ENCODE measurements at places on chromosomes 3 and 15.

DNA sequence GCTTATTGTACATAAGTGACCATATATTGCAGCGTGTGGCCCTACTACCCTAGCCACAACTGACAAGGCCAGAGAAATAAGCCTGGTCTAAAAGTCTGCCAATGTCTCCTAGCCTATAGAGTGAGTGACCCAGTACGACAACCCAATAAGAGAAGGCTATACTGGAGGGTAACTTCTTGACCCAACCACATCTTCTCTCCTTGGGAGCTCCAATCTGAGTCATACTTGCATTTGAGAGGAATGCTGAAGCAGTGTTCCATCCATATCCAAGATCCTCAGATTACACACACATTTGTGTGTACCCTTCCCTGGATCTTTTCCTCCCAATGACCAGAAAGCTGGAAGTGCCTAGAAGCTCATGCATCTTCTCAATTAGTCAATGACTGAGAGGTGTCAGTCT, 11.3 kb upstream of the STT3B start:
- DNase-seq = no peak

- no peak for DNase-seq
Observed at GRCh38 chr15:58404722-58405121, 27.1 kb upstream of the LIPC start.

DNA sequence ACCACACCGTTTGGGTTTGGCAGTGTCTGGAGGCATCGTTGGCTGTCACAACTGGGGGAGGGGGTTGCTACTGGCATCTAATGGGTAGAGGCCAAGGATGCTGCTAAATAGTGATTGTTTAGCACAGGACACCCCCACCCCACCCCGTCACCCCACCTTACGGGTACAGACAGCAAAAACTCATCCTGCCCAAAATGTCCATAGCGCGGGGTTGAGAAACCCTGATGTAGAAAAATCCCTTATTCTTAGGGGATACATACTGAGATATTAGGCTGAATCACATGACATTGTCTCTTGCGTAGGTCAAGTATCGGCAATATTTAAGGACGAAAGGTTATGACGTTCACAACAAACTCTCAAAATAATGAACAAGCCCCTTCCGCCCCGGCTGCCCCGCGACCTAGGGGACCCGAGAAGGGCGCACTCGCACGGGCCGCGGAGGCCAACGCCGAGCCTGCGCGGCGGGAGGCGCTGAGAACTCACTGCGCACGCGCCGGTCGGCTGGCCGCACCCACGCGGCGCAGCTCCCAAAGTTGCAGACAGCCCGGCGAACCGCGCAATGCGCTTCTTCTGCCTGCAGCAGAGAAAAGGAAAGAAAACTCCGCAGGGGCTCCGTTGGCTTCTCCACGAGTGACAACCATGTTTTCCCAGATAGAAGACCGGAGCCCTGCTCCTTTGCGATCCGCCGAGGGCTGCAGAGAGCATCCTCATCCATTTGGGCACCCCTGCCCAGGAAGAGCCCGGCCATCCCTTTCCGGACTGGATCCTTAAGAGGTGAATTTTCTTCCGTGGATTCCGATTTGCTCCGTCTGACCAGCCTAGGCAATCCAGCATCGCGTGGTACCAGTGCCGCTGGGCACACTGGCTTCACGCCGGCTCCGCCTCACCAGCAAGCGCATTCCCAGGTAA, 136.8 kb upstream of the CCDC54 start:
- DNase-seq = peak; percentile 76

DNA sequence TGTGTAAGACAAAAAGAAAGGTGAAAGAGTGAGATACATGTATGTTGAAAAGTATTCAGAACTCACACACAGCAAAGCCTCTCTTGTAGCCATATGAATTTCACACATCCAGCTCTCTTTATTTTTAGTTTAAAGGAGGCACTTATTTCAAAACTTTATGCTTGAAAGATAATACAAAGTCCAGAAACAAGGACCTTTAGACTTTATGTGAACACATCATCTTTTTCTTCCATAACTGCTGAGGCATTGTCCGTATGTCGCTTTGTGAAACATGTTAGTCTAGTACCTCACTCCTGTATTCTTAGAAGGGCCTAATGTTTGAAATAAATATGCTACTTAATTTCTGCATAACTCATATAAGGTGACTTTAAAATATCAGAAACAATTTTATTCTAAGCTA, 763.4 kb downstream of the GBE1 start:
- no peak for DNase-seq

- no peak for DNase-seq
Observed at GRCh38 chr3:135844386-135844785, 121.1 kb upstream of the PPP2R3A start.

DNA sequence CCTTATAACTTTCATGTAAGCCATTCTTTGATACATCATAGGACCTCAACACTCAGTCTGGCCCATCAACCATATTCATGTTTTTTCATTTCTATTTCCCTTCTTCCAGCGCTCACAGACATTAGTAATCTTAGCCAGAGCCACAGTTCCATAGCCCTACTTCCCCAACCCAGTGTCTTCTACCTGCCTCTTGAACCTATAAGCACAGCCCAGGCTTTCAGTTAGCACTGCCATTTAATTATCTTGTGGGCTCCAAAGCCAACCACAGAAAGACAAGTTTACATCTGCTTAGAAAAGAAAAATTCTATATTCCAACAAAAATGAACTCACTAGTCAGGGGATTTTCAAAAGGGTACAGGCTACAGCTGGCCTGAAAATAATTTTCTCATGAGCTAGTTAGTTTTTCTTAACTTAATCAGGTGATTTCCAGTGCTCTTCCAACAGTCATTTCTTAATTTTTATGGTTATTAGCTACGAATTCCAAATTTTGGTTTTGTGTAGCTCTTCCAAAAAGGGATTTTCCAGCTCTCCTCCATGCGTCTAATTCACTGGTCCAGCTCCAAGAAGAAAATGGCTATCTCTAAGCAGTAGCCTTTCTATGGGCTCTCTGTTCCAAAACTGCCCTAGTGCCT, 13.7 kb downstream of the CD200 start:
- no peak for DNase-seq

DNA sequence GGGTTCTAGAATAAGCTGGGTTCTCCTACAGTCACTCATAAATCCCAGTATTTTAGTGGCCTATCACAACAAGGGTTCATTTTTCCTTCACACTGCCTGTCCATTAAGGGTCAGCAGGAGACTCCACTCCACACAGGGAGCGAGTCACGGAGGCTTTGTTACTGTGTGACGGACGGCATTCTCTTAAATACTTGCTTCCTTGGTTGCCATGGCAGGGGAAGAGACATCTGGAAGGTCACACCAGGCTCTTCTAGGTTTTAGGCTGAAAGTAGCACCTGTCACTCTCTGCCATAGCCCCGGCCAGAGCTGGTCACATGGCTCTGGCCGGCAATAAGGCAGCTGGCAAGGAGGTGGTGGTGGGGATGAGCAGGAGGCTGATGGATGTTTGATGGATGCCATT, 89.4 kb upstream of the ANKRD34C start:
- DNase-seq = no peak

DNA sequence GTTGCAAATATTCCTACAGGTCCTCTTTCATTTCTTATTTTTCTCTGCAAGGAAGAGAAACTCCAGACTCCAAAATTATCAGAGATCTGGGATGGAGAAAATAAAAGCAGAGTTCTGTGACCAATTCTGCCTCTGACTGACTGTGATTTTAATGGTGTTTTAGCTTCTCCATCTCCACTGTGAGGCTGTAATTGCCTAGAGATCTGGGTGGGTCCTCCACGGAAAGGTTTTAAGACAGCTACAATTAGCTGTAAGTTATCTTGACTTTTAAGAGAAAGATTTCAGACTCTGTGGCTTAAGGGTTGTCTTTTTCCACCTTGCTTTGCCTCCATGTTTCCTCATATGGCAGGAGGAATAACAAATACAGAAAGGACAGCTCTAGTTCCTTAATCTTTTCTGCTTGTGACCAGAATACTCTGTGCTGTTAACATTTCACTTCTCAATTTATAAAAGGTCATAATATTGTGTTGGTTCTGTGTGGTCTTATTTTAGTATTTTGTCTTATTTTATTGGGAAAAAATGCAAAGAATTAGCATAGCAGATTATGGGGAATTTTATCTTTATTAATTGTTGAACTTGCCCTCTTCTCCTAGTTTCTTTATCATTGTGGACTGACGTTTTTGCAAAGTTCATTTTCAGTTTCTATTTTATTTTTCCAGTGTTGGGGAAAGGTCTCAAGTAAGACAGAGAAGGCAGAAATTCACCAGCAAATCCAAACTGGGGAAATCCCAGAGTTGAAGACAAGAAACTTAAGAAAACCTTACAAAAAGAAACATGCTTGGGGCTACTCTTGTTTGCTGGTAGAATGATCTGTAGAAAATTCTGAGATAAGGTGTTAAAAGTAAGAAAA, 157.9 kb downstream of the RAP2B start:
- DNase-seq = no peak

- DNase-seq = no peak
Observed at GRCh38 chr3:159775372-159775961, 213.2 kb upstream of the IL12A start.

Data from activated naive CD4-positive, alpha-beta T cell treated with anti-CD3 and anti-CD28 coated beads, Interleukin-2, amount 50 U/mL, for 16 hours (primary cell).